ENCODE measurements at places on chromosomes 12 and 14. TPM values are rescaled to one million over a fixed set of nuclear protein-coding genes. Genes with fewer than 3 reads are reported as not detected.

Gene PRR4
- total RNA-seq: 1.1 TPM

Gene EFS
- total RNA-seq: not detected

Gene CISTR
- not detected for total RNA-seq

GRCh38 chr12:4813741-4814140 lies 93.5 kb downstream of the GALNT8 start:
- H3K27ac ChIP-seq: no peak overlapping the region
- no peaks in the 10 kb centered on the region for H3K36me3 ChIP-seq
- H3K27me3 ChIP-seq: no peaks in the 10 kb centered on the region
- no peaks in the 10 kb centered on the region for H3K4me1 ChIP-seq

DNA sequence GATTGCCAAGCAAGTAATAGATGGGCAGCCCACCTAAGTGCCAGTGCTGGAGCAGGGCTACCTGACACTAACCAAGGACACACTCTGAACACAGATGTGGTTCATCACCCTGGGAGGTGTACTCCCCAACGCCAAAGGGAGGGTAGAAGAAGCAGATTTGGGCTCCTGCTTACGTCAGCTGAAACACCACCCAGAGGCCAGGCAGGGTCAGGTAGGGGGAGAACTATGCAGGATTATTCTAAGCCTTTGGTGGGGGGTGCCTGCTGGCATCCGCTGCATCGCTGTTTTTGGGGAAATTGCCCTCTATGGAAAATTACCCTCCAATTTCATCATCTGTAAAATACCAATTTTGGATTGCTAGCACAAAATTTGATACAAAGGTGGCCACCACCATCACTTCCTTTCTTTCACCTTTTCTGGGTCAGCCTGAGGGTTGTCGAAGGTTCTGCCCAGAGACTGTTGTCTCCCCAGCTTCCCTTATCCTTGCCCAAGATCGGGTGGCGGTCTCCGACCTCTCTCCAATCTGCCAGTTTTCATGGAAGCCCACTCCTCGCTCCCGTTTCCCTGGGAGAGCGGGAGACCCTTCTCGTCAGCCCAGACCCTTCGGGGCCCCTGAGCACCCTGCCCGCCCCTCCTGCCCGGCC lies 535 bp downstream of the BIN2 start:
- H3K36me3 ChIP-seq: no peaks in the 10 kb centered on the region
- no peaks in the 10 kb centered on the region for H3K27me3 ChIP-seq
- H3K4me1 ChIP-seq: no peaks in the 10 kb centered on the region
- no peak for DNase-seq

DNA sequence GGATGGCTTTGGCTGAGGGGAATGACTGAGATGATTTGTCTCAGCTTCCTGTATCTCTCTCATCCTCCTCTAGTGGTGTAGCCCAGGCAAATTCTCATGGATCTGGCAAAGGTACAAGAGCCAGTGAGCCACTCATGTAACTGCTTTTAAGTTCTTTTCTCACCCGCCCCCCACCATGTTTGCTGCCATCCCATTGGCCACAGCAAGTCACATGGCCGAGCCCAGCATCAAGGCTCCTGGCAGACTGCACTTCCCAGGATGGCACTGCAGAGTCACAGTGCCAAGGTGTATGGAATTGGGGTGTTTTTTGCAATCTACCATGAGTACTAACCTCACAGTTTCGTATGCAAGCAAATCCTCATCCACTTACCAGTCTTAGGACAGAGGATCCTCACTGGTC lies 50.9 kb downstream of the CHST11 start:
- no peaks in the 10 kb centered on the region for H3K27me3 ChIP-seq
- H3K36me3 ChIP-seq: no peaks in the 10 kb centered on the region
- no peak overlapping the region for H3K27ac ChIP-seq
- no peak for DNase-seq

Data from Panc1 (cell line).